Endodermal cell (in vitro differentiated cells): ENCODE measurements at places on chromosomes 4 and X. TPM values are rescaled to one million over a fixed set of nuclear protein-coding genes. Genes with fewer than 3 reads are reported as not detected.

Gene UGT8
- 8.8 to 12.4 TPM (median 10.4 TPM) in 3 replicates for total RNA-seq

DNA sequence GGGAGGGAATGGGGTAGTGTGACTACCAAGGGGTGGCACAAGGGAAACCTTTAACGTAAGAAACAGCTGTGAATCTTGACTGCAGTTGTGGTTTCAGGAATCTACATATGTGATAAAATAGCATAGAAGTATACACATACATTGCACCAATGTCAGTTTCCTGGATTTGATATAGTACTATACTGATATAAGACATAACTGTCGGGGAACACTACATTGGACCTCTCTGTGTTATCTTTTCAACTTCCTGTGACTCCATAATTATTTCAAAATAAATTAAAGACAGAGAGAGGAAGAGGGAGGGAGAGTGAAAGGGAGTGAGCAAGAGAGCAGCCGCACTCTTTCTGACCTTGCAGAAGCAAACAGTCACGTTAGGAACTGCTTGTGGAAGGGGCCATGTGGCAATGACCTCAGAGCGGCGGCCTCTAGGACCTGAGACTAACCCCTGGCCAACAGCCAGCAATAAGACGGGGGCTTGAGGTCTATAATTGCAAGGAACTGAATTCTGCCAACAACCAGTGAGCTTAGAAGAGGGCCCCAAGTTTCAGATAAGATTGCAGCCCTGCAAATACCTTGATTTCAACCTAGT, 47.4 kb downstream of the NALF2 start:
- H3K4me3 ChIP-seq, result no peak overlapping the region
- H3K36me3 ChIP-seq, result no peaks in the 10 kb centered on the region
- no peaks in the 10 kb centered on the region for H3K27me3 ChIP-seq
- H3K27ac ChIP-seq, result no peak overlapping the region
- no peaks in the 10 kb centered on the region for H3K4me1 ChIP-seq

Gene PWWP3B
- 0.81 and 0.93 TPM in 2 replicates for total RNA-seq

DNA sequence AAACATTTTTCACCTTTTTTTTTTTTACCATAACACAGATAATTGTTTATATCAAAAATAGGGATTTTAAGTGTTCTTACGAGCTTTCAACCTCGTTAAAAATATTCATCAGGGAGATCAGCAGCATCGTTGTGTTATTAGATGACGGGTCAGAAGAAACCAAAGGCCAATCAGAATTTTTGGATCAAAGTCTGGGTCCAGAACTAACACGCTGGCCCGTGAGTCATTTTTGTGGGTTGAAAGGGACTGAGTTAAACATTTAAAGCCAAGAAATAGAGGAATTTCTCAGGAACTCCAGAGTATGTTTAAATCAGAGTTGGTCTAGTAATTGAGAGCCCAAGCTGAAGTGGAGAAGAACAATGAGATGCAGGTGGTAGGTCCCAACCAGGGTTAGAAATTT, 170.8 kb downstream of the TLL1 start:
- no peaks in the 10 kb centered on the region for H3K27me3 ChIP-seq
- H3K27ac ChIP-seq, result no peak overlapping the region
- H3K4me1 ChIP-seq, result no peaks in the 10 kb centered on the region
- H3K36me3 ChIP-seq, result no peaks in the 10 kb centered on the region
- no peak overlapping the region for H3K4me3 ChIP-seq

Gene SLC2A9
- total RNA-seq, result 1.9 and 3.0 TPM in 2 replicates

GRCh38 chr4:68021185-68021584, 57.9 kb upstream of the TMPRSS11A start:
- H3K4me3 ChIP-seq, result no peak overlapping the region
- DNase-seq, result no peak
- H3K36me3 ChIP-seq, result no peaks in the 10 kb centered on the region
- H3K27me3 ChIP-seq, result no peaks in the 10 kb centered on the region

GRCh38 chr4:176882206-176882605, 89.5 kb upstream of the VEGFC start:
- no peaks in the 10 kb centered on the region for H3K36me3 ChIP-seq
- H3K27ac ChIP-seq, result no peak overlapping the region
- DNase-seq, result no peak
- H3K4me1 ChIP-seq, result no peaks in the 10 kb centered on the region
- no peaks in the 10 kb centered on the region for H3K27me3 ChIP-seq

GRCh38 chrX:21799767-21800166, 39.6 kb upstream of the MBTPS2 start:
- no peak for DNase-seq
- no peak overlapping the region for H3K4me3 ChIP-seq
- no peaks in the 10 kb centered on the region for H3K4me1 ChIP-seq

- no peak for DNase-seq
- peaks cover 4% of the 10 kb centered on the region for H3K4me1 ChIP-seq
- no peak overlapping the region for H3K4me3 ChIP-seq
- H3K27me3 ChIP-seq, result no peaks in the 10 kb centered on the region
These were observed 12.2 kb downstream of the IL13RA1 start for GRCh38 chrX:118739577-118739976.

DNA sequence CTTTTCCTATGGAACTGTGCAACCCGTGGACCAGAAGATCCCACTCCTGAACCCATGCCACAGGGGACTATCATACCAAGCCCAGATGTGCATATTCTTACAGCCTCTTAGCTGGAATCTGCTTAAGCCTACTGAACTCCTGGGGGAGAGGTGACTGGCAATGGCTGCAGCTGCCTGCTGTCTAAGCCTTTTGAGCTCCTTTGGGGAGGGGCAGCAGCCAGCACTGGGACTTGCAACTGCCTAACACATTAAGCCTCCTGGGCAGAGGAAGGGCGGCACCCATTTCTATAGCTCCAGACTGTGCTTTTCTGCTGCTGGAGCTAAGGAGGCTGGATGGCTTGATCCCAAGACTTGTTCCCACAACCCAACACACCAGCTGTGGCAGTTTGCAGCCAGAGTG, 117.9 kb upstream of the VEGFC start:
- no peak overlapping the region for H3K4me3 ChIP-seq
- no peaks in the 10 kb centered on the region for H3K36me3 ChIP-seq
- no peaks in the 10 kb centered on the region for H3K4me1 ChIP-seq

DNA sequence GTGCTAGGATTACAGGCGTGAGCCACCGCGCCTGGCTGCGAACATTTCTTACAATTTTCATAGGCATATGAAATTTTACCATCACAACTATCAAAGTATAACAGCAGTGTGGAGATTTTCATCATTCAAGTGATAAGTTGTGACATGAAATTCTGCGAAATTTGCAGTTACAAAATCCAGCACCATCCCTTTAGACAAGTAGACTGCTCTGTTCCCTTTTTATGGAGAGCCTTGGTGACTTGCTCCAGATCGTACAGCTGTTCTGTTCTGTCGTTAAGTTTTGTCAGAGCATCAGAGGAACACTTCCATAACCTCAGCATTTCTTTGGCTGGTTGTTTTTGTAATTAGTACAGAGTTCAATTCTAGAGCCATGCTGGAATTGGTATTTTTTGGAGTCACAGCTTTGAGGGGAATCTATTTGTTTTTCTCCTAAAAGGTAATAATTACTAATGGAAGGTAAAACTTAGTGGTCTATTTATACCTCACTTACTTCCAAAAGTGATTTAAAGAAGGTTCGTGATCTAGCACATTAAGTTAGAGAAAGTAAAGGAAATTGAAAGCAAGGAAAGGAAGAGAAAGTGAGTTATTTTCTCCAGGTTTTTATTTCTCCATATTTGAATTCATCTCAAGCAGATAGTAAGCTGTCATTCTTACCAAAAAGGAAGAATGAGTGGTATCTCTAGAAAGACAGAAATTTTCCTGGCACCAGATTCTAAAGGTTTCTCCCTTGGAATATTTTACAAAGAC, 22.1 kb downstream of the ZRSR2 start:
- H3K27me3 ChIP-seq, result no peaks in the 10 kb centered on the region
- H3K4me1 ChIP-seq, result no peaks in the 10 kb centered on the region
- peaks cover 47% of the 10 kb centered on the region for H3K36me3 ChIP-seq
- no peak overlapping the region for H3K4me3 ChIP-seq
- no peak for DNase-seq

- no peaks in the 10 kb centered on the region for H3K27me3 ChIP-seq
- no peaks in the 10 kb centered on the region for H3K4me1 ChIP-seq
- no peaks in the 10 kb centered on the region for H3K36me3 ChIP-seq
These were observed 17.6 kb downstream of the FBXO8 start for GRCh38 chr4:174265916-174266315.

GRCh38 chr4:70522626-70523025, 4.3 kb downstream of the AMTN start:
- H3K27ac ChIP-seq, result no peak overlapping the region
- DNase-seq, result no peak
- no peaks in the 10 kb centered on the region for H3K36me3 ChIP-seq

Gene SPP1
- total RNA-seq, result 0.31 to 1.4 TPM (median 0.76 TPM) in 3 replicates
